ENCODE measurements at places on chromosomes 12 and 14.

DNA sequence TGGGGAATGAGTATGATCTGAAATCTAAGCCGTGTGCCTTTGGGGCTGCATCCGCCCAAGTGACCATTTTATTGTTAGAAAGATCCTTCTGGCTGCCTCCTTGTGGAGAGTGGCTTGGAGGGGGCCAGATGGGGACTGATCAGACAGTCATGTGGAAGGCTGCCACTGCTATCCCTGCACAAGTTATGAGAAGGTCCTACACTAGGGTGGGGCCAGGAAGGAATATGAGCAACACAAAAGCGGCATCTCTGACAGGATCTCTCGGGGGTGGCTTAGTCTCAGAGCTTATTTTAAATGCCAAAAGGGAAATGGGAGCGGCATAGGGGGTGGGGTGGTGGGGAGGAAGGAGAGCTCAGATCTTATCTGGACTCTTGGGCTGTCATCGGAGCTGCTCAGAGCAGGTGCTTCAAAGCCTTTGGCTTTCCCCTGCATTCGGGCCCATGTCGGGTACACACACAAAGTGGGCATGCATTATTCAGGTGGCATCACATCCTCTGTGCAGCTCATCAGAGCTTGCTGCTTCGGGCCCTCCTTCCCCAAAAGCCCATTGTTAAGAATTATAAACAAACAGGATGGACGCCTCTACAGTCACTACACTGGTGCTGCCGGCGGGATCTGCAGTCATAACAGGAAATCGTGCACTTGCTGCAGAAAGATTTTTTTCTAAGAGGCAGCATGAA lies 805.4 kb downstream of the VRK1 start:
- peak; percentile 55 for DNase-seq

- peak; percentile 18 for DNase-seq
Measured at GRCh38 chr14:35883677-35884293, 57.6 kb downstream of the BRMS1L start.

DNA sequence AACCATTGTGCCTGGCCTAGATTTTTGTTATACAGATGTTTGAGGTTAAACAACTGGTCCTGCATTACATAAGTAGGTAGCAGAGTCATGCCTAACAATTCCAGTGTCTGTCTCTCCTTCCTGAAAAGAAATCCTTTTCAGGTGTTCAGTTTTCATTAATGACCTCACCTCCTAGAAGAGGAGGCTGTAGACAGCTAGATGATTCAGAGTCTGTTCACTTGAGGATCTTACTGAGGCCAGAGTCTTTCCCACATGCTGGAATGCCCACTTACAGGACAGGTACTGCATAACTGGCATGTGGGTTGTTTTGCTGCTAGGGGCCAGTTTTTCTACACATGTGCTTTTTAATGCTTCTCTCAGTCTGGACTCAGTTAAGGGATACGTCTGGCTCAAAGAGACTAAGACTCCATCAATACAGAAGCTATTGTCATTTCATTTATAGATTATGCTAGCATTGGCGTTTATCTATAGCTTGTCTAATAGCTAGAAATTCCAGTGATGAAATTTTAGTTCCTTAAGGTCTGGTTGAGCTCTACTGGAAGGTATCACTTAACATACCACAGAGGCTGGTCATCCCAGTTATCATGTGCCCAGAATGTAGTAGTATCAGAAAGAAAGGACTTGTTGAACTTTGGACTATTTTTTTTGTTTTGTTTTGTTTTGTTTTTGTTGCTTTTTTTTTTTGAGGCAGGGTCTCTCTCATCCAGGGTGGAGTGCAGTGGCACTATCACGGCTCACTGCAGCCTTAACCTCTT lies 206.4 kb downstream of the ERC1 start:
- DNase-seq = no peak

- no peak for DNase-seq
Measured at GRCh38 chr14:26180221-26180620, 417.6 kb downstream of the NOVA1 start.

- no peak for DNase-seq
Measured at GRCh38 chr12:8987685-8988084, 1.7 kb upstream of the KLRG1 start.

GRCh38 chr14:61426048-61426447 lies 104.7 kb downstream of the PRKCH start:
- DNase-seq = no peak

DNA sequence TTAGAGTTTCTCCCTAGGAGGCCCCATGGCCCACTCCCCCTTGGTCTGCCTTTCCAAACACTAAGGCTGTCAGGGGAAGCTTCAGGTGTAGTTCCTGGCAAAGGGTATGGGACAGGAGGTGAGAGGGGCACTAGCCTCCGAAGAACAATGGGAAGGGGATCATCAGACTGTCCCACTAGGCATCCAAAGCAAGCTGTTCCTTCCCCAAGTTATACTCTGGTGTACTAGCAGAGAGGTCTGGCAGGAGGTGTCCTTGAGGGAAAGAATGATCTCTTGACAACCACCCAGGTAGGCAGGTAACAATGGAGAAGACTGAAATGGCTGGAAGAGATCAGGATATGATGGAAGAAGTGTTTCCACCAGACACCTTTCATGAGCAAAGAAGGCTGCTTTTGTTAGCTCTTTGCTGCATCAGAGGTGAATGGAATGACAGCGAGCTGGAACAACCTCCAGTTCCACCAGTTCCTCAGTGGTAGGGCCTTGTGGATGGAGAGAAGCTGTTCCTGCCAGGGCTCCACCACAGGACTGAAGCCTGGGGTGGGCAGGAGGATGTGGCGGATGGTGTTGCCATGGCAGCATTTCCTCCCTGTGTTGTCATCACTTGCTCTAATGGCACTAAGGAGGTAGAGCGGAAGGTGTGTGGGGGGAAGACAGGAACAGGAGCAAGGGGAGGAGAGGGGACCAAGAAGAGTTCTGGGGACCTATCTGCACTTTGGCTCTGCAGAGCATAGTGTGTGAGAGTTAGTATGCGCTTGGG lies 2.3 kb upstream of the AGAP2 start:
- DNase-seq = peak; percentile 72

- DNase-seq = no peak
Measured at GRCh38 chr12:102417055-102417454, 63.3 kb downstream of the IGF1 start.
